ENCODE measurements at places on chromosomes 4 and X. TPM values are rescaled to one million over a fixed set of nuclear protein-coding genes. Genes with fewer than 3 reads are reported as not detected.

GRCh38 chr4:128287141-128287870, at the start of gene PGRMC2:
Gene PGRMC2 (minus strand): TSS chr4:128287813. CDS start chr4:128287790, 23 bp downstream.
- DNase-seq, result peak; percentile 36

DNA sequence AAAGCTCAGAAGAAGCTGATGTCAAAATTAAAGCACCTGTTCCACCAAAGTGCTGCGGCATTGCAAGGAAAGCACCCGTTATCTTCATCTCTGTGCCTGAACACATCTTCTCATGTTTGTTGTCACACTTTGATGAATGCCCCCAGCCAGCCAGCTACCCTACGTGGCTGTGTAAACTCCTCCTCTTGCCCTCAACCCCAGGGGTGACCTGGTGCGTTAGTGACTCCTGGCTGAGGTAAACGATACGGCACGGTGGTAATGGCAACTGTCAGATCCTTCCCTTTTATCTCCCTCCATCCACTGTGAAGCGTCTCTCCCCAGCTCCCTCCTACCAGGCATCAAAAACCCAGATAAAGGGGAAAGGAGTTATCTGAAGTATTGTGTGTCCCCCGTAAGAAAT, 90.6 kb upstream of the WWC2 start:
- no peak for DNase-seq

GRCh38 chr4:101968364-101968763, 177.8 kb downstream of the BANK1 start:
- DNase-seq, result no peak

DNA sequence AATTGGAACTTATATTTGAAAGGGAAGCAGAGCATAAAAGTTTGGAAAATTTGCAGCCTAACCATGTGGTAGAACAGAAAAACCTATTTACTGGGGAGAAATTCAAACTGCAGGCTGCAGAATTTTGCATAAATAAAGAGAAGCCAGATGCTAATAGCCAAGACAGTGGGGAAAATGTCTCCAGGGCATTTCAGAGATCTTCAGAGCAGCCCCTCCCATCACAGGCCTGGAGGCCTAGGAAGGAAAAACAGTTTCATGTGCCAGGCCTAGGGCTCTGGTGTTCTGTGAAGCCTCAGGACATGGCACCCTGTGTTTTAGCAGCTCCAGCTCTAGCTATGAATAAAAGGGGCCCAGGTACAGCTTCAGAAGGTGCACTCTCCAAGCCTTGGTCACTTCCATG, 648.7 kb upstream of the FRG1 start:
- no peak for DNase-seq

DNA sequence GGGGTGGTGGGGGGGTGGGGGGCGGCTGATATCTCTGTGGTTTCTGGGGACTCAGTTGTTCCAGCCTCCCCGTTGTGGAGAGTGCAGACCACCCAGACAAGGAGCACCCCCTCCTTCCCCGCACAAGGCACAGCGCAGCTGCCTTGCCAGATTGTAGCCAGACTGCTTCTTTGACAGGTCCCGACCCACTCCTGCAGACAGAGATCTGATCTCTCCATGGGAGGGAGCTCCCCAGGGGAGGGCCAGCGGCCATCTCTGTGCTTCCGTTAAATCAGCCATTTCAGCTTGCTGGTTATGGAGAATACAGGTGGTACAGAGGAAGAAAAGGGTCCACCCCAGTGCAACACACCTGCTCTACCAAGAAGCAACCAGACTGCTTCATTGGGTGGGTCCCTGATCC, 80.8 kb downstream of the FGF16 start:
- DNase-seq, result peak; percentile 6

DNA sequence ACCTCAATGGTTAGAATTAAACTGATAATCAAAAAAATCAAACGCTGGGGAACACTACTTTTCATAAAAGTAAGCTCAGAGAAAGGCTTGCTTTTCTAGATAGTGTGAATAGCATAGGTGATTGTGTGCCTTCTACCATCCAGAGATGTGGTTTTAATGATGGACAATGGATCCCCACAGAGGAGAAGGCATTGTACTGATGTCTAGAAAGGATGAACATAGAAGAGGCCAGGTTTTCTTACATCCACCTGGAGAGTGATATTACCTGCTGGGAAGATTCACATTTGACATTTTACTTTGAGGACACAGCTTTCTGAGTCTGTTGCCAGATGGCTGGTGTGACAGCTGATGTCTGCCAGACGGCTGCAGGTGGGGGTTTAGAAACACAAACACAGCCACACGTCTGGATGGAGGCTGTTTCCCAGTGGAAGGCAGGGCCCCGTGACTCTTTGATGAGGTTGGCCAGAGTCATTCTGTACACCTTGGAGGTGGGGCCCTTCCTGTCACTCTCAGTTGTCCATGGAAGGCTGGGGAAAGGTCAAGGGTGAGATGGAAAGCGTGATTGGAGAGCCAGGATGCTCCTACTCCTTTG, 114.4 kb downstream of the PSAPL1 start:
- no peak for DNase-seq

SPANXA2 gene
- not detected for polyA plus RNA-seq

GRCh38 chr4:125837493-125838201, 522.9 kb downstream of the FAT4 start:
- no peak for DNase-seq

NLGN4X gene
- polyA plus RNA-seq, result 2.6 TPM

DNA sequence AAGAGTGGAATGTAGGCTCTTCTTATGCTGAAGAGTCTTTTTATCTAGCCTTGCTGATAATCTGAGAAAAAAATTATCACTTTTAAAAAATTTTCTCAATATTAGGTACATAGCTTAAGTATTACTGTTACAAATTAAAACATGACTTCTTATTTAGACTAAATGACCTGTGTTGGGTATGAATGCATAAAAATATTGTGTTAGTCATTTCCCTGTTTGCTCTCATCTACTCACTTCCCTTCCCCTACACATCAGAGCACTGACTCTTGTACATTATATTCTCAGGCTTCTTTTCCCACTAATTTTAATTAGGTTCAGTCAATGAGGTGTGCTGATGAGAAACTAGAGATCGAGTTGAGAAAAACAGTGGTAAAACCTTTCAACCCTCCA, 881.0 kb downstream of the PCDH18 start:
- no peak for DNase-seq

MAGEB1 gene
- not detected for polyA plus RNA-seq

GRCh38 chrX:134023851-134024281, 38.5 kb upstream of the GPC3 start:
- DNase-seq, result no peak

- DNase-seq, result no peak
Observed at GRCh38 chr4:139896091-139896604, 230.5 kb downstream of the MGST2 start.

DNA sequence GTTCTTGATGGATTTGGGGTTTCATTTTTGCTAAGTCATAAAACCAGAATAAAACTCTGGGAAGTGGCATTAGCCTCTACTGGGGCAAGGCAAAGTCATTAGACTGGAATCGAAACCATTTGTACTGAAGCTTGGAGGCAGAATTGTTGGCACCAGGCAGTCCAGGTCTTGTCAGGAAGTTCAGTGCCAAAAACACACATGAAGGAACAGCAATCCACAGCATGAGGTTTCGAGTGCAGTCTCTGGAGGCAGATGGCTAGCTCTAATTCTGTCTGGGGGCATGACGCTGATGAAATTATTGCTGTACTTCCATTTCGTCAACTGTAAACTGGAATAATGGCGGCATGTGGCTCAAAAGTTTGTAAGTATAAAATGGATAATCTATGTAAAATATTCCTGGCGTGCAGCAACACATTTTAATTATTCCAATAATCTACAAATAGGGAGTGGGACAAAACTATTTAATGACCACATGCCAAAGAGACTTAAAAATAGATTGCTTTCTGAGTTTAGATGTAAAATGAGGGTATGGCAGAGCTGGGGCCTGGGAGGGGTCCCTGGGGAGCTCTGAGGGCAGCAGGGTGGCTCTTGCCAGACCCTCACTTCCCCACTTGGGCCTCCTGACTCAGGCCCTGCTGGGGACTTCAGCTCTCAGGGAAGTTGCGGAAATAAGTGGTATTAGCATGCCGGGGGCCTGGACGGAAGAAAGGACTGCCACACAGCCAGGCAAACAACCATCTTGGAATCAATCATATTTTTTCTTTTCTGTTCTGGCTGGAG, 18.8 kb upstream of the CENPU start:
- DNase-seq, result no peak

- no peak for DNase-seq
Observed at GRCh38 chr4:69735119-69735518, 25.3 kb downstream of the SULT1B1 start.

DNA sequence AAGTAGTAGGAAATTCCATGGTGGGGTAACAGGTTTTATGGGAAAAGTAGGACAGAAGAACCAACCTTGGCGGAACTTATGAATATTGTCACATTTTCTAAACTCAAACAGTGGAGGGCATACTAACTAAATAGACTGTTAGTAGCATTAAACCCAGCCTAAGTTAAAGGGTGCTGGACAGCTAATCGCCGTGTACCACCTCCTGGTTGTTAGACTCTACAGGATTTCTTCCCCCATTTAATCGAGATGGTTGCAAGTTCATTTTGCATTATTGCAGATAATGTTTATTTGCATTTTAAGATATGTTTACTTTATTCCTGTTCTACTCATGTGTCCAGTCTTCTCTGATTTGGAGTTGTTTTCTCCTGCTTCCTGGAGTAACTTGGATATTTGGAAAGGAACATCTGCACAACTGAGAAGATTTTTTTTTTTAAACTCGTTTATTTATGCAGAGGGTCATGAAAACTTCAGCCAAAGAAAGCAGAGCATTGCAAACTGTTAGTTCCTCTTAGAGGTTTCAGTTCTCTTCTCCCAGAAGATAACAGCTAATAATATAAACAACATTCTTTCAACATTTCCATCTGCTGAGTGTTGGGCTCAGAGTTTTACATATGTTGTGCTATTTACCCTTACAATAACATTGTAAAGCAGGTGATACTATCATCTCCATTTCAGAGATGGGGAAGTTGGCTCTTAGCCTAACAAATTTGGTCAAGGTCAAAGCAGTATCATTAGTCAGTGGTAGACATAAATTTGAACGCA, 51.5 kb upstream of the TBC1D9 start:
- DNase-seq, result peak; percentile 75

DNA sequence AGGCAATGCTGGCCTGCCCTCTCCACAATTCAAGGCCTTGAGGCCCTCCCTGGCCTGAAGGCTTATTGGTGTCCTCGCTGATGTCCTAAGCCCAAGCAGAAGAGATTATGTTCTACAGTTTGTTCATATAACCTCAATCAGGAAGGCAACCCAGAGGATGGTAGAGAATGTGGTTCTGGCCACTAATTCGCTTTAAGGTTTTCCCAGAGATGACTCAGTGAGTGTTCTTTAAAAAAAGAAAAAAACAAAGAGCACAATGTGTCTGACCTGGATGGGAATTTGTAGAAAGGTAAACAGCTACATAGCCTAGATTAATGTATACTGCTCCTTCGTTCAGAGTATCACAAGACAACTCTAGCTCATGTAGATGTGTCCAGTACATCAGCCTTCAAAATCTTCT, 66.0 kb downstream of the MANBA start:
- no peak for DNase-seq

GRCh38 chr4:40185830-40186664, 10.8 kb upstream of the RHOH start:
- no peak for DNase-seq

GRCh38 chrX:121836000-121836399, 788.6 kb downstream of the GLUD2 start:
- DNase-seq, result no peak

- no peak for DNase-seq
Observed at GRCh38 chr4:2290974-2291704, 29.2 kb upstream of the MXD4 start.

DNA sequence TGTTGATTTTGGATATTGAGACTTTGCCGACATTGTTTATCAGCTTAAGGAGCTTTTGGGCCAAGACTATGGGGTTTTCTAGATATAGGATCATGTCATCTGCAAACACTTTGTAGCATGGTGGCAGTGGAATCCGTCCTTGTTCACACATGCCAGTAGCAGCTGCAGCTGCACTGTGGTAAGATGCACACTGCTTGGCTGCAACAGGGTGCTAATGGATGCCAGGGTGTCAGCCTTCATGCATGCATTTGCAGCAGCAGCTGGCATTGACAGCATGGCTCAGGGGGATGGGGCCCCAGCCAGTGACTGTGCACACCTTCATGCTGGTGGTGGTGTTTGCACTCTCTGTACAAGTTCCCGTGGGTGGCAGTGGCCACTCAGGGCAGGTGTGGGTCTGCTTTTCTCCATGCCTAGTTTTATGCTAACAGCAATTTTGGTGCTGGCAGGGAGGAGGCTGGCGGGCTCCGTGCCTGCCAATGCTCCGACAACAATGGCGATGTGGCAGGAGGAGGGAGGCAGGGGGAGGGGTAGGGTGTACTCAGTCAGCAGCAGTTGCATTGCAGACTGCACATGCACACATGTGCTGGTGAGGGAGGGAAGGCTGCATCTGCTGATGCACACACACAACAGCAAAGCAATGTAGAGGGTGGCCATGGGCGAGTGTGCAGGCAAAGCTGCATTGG, 37.5 kb downstream of the BEX3 start:
- DNase-seq, result no peak

DNA sequence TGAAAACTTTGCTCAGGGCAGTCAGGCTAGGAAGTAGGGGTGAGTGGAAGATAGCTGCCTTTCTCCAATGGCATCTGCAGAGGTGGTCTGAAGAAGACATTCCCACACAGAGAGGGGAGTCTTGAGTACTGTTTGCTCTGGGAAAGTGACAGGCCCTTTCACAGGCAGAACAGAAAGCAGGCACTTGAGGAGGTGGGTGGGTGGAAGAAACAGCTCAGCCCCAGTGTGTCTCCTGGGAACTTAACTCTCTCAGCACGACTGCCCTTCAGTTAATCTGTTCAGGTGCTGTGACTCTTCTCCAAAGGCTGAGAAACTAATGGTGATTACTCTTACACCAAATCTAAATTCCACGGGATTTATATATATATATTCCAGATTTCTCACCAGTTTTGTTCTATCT, 28.3 kb downstream of the ENOPH1 start:
- DNase-seq, result no peak

GRCh38 chr4:99716996-99717395, 59.4 kb upstream of the C4orf54 start:
- DNase-seq, result no peak

PRR32 gene
- not detected for polyA plus RNA-seq

DNA sequence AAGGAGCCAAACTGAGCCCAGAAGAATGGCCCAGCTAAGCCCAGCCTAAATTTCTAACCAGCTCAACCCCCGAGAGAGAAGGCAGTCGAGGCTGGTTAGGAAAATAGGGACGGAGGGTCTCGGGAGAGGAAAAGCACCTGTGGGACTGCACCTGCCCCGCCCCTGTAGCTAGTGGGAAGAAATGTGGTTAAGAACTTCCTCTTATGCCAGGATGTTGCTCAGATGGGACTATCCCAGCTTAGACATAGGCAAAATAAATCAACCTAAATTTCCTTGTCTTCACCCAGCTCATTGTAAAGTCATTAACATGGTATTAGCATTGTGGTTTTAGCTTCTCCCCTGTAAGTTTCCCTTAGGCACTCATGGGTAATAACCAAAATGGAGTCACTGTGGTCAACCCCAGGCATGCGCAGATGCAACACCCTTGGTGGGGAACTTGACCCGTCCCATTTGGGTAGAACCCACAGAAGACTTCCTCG, 86.8 kb downstream of the ZNF718 start:
- no peak for DNase-seq

DNA sequence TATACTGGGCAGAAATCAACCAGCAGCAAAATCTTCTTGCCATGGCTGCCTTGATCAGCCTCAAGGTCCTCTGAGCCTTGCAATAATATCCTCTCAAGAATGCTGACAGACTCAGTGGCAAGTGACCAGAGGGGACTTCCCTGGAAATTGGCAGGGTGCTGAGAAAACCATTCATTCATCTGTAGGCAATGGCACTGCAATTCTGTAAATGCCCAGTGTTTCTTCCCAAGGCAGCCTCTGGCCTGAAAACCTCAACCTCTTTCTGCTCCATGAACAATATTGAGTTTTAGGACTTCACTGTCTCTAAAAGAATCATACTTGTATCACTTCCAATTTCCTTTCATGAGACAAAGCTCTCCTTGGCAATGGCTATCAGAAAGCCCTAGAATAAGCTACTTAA, 754.3 kb upstream of the TENM3 start:
- DNase-seq, result no peak
